ENCODE measurements at places on chromosomes 11 and 22. TPM values are rescaled to one million over a fixed set of nuclear protein-coding genes. Genes with fewer than 3 reads are reported as not detected.

The CASP4 gene
- 43.6 TPM for total RNA-seq

The MCHR1 gene
- total RNA-seq: not detected

GRCh38 chr11:86237267-86237804 is 7.2 kb upstream of the EED start:
- DNase-seq: no peak

- DNase-seq: no peak
Observed at GRCh38 chr11:86274999-86275398, 27.0 kb upstream of the HIKESHI start.

GRCh38 chr11:46664612-46665011 is 35.8 kb downstream of the ARHGAP1 start:
- DNase-seq: no peak

GRCh38 chr22:45640291-45640940 is 31.2 kb upstream of the ATXN10 start:
- DNase-seq: no peak

DNA sequence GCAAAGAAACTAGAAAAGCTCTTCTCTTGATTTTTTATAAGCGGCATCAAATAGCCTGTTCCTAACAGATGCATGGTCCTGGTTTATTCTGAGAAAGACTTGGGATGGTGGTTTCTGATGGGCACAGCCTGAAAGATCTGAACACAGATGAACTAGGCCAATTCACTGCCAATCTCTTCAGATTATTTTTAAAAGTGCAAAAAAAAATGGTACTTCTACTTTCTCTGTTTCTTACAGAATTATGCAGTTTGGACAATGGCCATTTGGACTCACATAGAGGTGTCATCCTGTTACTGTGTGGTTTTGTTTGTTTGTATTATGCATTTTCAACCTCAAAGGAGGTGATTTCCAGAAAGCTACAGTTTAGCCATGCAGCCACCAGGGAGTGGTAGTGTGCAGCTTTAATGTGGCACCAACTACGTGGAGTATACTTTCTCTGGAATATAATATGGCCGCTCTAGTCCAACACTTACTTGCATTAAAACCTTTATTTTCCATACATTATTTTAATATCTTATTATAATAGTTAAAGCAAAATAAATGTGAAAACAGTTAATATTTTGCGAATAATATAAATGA is 469.8 kb upstream of the KIRREL3 start:
- DNase-seq: no peak

The GLYATL2 gene
- not detected for total RNA-seq

The ZNRF3 gene
- 0.86 TPM for total RNA-seq

- DNase-seq: no peak
Observed at GRCh38 chr11:17258670-17259069, 17.9 kb upstream of the NUCB2 start.

- DNase-seq: no peak
Observed at GRCh38 chr11:113396690-113397089, 9.1 kb downstream of the ANKK1 start.

DNA sequence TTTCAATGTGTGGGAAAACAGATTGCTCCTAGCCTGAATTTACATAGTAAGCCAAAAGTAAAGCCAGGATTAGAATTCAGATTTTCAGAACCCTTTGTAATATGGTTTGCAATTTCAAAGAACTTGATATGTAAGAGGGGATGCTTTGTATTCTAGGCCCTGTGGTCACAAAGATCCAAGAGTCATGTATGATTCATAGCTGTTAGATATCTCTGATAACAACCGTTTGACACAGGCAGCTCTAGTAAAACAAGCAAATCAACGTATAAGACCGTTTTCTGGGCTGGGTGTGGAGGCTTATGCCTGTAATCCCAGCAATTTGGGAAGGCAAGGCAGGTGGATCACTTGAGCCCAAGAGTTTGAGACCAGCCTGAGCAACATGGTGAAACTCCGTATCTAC is 79.6 kb downstream of the EMSY start:
- DNase-seq: no peak

- DNase-seq: no peak
Observed at GRCh38 chr11:34680918-34681586, 60.2 kb downstream of the EHF start.
